Smooth muscle cell of the umbilical artery (primary cell): ENCODE measurements at places on chromosomes 6 and 20. TPM values are rescaled to one million over a fixed set of nuclear protein-coding genes. Genes with fewer than 3 reads are reported as not detected.

Gene PGC
- total RNA-seq = not detected in 2 replicates

Gene SLC23A2
- total RNA-seq = 13.7 and 17.6 TPM in 2 replicates

Gene SMOC2
- total RNA-seq = not detected in 2 replicates

Gene RSPO4
- not detected in 2 replicates for total RNA-seq

Gene POPDC3
- total RNA-seq = 13.7 and 17.0 TPM in 2 replicates

Gene ANKRD66
- total RNA-seq = not detected in 2 replicates
